ENCODE measurements at places on chromosomes 2 and 18.

GRCh38 chr18:25795213-25795612 is 295.2 kb downstream of the SS18 start:
- DNase-seq = no peak

DNA sequence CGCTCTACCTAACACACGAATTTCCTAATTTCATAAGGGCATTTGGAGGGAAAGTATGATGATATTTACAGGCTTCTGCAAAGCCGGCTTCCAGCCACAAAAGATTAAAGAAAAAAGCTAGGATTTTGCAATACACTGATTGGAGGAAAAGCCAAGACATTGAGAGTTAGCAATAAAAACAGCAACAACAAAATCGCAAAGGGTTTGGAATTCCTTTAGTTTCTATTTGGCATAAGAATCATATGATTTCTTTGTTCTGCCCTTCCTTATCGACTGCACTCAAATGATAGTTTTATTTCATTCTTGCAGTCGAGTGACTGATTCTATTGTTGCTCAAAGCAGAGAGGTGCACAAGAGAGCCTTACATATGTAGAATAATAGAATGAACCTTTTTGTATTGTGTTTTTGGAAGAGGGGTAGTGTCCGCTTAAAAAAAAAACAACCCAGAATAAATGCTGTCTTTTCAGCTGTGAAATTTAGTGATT is 3.9 kb upstream of the ZNF532 start:
- DNase-seq = no peak

DNA sequence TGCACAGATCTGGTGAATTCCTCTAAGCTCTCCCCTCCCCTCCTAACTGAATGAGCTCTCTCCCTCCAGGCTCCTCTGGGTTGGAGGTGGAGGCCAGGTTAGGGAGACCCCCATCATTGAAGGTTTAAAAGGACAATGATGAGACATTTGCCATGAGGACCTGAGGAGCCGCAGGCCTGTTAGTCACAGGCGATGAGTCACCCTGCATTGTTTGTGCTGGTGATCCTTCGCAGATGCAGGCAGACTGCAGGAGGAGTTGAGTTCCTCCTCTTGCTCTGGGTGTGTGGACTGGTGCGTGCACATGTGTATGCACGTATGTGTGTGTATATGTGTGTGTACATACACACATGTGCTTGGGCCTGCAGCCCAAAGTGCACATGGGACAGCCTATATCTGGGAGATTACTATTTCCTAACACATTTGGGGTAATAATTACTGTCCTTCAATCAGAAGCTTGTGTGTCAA is 42.0 kb downstream of the MCFD2 start:
- no peak for DNase-seq

DNA sequence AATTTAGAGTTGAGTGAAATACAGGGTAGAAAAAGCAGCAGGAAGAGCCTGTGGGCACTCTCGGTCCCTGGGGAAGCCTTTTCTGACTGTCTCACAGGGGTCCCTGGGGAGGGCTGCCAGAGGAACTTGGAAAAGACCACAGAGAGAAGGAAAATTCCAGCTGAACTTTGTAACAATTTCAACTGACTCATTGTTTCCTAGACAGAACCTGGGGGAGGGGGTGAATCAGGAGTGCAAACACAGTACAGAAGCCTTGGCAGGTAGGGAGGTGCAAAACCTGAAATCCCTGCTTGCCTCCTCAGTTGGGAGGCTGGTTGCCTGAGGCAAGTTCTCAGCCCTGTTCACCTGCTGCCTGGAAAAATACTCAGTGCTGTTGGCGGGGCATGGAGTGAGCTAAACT is 106.8 kb downstream of the GRB14 start:
- DNase-seq = no peak

GRCh38 chr2:178365116-178365515 is 85.9 kb downstream of the PRKRA start:
- no peak for DNase-seq

DNA sequence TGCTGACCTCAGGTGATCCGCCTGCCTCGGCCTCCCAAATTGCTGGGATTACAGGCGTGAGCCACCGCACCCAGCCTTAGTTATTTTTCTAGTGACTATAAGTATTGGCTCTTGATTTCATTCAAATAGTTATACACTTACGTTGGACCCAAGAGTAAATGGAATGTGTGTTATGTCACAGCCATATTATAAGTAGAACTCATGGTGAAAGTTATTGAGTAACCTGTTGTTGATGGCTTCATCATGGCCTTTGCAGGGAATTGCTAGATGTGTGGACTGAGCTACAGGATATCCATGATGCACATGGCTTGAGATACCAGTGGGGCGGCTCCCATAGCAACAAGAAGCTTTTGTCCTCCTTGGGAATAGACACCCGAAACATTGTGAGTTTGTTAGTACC is 44.7 kb downstream of the AFTPH start:
- DNase-seq = no peak

DNA sequence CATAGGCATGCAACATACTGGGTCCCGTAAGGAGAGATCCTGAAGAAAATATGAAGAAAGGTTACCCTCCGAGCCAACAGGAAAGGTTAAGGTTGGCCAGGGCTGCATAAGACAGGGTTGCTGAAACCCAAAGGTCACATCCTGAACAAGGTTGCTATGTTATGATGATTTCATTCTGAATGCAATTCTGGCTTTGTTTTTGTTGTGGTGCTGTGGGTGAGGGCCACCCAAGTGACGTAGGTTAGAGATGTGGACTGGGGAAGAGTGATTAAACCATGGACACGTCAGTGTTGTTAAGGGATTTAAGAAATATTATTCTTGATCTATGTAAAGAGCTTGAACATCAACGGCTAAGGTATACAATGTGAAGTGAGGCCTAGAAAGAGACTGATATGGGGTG is 60.0 kb downstream of the ZEB2 start:
- DNase-seq = no peak

DNA sequence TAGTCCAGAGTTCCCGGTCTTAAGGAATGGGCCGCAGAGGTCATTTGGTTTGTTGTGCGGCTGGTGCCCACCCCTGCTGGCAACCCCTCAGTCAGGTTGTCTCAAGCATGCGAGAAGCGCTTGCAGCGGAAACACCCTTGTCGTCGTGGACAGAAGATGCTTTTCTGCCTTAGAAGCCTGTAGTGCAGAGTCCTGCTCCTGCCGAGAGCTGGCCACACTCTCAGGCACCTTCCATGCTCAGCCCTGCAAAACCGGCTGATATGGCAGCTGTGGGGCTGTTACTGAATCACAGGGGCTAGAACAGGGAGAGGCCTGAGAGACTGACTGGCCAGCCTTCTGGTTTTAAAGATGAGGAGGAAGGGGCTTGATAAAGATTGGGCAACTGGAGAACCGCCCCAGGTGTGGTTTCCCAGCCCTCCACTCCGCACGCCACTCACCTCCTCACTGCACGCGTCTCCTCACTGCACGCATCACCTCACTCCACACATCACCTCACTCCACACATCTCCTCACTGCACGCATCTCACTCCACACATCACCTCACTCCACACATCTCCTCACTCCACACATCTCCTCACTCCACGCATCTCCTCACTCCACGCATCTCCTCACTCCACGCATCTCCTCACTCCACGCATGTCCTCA is 103.6 kb downstream of the USP40 start:
- no peak for DNase-seq

DNA sequence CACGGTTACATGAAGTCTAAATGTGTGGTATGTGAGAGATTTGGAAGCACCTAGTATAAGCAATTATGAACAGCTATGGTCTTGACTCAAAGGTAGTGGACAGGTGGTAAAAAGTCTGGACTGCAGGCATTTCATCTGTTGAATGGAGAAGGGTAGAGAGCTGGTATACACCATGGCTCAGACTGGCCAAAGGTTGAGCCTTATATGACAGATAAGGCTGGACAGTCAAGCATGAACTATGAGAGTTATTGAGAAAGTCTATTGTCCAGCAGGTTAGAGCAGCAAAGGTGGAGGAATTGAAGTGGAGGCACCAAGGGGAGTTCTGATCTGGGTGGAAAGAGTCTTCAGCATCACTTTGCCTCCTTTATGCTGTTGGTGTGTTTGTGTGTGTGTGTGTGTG is 346.7 kb upstream of the SLC14A2 start:
- DNase-seq = no peak

- no peak for DNase-seq
Measured at GRCh38 chr2:205967391-205968075, 118.4 kb downstream of the INO80D start.

DNA sequence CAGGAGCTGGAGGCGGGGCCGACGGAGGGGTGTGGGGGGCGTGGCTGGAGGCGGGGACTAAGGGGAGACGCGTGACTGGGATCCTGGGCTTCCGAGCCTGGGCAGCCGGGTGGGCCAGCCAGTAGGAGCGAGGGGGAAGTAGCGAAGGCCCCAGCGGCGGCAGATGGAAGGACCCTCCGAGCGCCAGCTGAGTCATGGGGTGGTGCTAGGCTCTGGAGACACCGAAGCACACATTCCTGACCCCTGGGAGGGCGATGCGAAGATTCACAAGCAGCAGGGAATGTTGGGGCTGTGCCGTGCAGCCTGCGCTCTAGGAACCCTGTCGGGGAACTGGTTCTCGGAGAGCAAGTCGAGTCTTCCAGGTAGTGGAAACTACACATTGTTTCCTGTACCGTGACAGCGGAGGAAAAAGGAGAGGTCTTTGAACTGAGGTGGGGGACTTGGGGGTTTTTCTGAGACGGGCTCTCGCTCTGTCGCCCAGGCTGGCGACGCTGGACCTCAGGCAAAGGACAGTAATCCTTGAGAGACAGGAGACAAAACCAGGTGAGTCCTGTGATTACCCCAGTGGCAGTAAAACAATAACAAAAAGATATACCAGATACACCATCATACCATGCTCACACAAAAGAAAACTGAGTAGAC is 650 bp upstream of the AFG3L2 start:
- DNase-seq = no peak

- DNase-seq = peak; percentile 86
Measured at GRCh38 chr2:168244318-168244717, 3.1 kb downstream of the STK39 start.

- no peak for DNase-seq
Measured at GRCh38 chr2:40273734-40274182, 178.1 kb downstream of the SLC8A1 start.

Measured in NCI-H82 (cell line).